ENCODE measurements at places on chromosomes 3 and 15.

DNA sequence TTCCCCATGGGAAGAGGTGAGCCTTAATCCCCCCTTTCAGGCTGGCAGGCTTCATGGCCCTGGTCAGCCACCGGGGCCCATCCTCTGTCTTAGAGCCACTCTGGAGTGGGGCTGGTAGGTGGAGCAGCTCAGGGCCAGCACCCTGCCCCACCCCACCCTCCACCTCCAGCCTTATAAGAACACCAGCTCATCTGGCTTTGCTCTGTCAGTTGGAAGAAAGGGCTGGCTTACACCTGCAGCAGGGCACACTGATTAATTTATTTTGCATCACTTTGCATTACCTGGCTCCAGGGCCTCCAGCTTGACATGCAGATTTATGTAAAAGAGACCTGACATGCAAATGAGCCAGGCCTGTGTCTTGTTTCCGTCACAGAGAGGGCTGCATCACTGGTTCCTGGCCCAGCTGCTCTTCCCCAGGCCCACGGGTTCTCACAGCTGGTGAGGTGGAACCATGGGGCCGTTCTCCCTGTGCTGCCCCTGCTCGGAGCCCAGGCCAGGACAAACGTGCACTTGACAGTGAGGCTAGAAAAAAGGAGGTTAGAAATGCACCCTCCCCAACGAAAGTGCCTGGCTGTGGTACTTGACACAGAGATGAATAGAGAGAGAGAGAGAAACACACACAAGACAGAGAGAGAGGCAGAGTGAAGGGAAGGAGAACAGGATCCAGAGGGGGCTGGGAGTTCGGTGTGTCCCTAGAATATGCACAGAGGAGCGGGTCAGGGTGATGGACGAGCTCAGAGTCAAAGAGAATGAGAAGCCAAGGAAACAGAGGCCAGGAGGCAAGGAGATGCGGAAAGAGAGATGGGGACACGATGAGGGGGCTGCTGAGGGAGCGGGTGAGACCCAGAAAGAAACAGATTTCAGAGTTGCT is 44.5 kb upstream of the MAGEF1 start:
- no peak for DNase-seq

DNA sequence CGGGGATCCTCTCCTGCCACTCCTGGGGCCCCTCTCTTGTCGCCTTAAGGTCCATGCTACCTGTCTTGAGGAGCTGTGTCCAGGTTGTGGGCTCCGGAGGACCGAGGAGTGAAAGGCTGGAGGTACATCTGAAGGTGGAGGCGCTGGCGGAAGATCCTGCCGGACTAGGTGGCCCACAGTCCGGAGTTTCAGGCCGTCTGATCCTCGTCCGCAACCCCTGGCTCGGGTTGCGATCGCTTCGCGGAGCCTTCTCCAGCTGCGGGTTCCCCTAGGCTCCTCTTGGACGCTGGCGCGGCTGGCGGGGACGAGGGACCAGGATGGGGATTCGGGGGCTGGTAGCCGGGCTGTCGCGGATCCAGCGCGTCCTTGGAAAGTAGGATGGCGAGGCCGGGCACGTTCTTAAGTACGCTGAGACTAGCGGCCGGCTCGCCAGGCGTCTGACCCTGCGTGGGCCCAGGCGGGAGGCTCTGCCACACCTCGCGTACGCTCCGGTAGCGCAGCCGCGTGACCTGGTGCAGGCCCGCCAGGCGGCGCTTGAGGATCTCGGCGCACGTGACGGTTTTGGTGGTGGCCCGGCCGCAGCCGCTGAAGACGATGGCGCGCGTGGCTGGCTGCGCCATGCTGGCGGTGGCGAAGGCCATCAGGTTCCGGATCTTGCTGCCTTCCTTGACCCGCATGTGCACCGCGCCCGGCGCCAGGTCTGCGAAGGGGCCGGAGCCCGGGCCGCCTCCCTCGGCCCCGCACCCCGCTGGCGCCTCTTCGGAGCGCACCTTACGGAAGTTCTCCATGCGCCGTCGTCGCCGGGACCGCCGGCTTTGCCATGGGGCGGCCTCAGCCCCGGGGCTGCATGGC is 550 bp downstream of the RPP25 start:
- DNase-seq, result peak; percentile 61

DNA sequence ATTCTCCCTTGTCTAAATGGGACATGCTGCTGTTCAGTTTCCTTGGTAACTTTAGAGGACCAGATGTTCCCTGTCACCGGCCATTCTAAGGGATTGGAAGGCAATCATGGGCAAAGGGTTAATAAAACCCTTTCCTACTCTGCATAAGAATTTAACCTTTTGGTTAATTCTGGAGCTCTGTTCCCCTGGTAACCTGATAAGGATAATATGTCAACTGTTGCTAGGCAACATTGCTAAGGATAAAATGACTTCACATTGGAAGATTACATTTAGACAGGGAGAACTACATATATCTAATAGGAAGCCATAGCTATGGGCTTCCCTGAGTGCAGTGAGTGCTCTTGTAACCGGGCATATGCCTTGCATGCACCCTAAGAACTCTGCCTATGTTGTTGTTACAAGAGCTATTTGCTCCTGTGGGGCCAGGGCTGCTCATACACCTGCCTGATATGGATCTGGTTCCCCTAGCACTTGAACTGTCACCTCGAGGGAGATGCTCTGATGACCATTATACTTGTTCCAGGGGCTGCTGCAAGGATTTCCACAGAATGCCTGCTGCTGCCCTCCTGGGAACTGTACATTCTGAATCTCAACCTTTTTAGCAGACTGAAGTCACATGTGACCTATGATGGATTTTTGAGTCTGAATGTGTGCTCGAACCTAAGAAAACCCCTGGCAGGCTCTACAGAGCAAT is 326.3 kb upstream of the PDZRN3 start:
- DNase-seq, result no peak

- peak; percentile 47 for DNase-seq
Measured at GRCh38 chr3:27467545-27467944, 16.6 kb downstream of the SLC4A7 start.

- no peak for DNase-seq
Measured at GRCh38 chr15:39165020-39165706, 415.7 kb upstream of the THBS1 start.

DNA sequence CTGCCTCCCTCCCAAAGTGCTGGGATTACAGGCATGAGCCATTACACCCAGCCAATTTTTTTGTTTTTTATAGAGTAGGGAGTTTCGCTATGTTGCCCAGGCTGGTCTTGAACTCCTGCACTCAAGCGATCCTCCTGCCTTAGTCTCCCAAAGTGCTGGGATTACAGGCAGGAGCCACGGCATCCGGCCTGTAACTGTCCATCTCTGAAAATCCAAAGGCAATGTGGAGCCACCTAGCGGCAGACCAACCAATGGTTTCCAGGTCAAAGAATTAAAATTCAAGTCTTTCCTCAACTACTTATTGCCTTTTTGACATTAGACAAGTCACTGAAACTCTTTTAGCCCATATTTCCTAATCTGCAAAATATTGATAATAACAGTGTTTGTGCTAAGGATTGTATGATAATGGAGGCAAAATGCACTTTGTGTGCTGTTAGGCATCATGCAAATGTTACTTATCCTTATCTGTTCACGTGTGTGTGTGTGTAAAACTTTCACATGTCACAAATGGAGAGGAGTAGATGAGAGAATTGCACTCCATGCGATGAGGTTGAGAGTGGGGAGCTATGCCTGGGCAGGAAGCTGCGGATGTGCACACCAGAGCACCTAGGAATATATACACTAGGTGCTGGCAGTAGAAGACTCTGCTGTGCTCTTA is 48.7 kb downstream of the COL8A1 start:
- DNase-seq, result peak; percentile 72

DNA sequence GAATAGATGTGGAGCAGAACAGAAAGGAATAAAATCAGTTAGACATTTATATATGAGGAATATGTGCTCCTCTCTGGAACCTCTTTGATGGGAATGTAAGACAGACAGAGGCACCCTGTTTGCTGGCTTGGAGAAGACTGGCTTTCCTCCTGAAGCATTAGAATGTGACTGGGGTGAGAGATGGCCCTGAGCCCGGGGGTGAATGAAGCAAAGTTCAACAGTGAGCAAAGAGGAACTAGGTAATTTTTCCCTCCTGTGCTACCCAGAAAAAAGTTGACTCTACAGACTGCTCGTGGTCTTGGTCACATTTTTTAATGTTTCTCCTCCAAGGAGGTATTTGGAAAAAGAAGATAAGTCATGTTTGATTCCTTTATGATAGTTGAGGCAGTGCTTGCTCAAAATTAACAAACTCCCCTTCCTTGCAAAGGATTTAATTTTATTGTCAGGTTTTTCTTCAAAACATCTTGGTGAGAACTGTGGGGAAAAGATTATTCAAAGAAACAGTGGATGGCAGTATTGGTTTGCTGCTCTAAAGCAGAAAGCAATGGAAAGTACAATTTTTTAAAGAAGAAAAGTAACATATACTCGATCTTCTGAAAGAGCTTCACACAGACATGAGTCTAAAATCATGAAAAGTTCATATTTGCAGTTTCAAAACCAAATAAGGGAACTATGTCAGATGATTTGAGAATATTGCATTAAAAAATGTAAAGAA is 370.4 kb upstream of the CDIN1 start:
- no peak for DNase-seq

DNA sequence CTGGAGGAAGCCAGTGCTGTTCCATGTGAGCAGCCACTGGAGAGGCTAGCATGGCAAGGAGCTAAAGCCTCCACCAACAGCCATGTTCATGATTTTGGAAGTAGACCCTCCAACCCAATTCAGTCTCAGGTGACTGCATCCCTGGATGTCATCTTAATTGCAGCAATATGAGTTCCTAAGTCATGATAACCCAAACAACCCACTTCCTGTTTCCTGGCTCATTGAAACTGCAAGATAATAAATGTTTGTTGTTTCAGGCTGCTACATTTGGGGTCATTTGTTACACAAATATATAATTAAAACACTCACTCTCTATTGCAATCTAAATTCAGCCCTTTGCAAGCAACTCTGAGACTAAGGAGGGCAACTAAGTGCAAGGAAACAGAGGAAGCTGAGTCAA is 62.4 kb upstream of the SLC24A5 start:
- DNase-seq, result no peak

DNA sequence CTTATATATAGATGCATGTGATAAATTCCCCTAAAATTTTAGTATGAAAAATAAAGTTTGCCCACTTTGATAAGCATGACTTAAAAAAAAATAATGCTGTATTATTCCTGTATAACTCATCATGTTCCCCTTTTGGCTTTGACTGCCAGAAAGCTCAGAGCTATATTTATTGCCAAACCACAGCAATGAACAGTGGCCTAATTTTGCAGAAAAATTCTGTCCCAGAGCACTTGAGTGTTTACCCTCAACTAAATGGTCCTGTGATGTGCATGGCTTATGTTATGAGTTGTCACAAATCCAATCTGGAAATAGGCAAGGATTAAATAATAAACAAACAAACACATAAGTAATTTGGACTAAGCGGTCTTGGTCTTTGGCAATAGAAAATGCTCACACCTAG is 276.7 kb downstream of the SLC9A9 start:
- DNase-seq, result no peak

DNA sequence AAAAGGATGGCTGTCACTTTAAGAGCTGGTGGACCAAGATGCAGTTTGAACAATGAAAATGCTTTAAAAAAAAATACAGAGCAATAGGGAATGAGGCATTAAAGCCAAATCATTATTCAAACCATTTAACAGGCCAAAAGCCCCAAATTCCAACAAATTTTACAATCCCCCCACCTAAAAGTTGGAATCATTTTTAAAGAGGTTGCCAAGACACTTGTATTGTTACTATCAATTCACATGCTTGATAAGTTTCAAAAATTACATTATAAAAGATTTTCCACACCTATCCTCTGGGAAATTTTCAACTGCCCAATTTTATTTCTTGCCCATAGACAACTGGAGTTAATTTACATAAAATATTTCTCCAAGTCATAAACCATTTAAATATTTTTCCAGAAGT is 192.3 kb upstream of the ARHGEF26 start:
- no peak for DNase-seq

- DNase-seq, result no peak
Measured at GRCh38 chr3:188972310-188972709, 199.5 kb upstream of the TPRG1 start.

DNA sequence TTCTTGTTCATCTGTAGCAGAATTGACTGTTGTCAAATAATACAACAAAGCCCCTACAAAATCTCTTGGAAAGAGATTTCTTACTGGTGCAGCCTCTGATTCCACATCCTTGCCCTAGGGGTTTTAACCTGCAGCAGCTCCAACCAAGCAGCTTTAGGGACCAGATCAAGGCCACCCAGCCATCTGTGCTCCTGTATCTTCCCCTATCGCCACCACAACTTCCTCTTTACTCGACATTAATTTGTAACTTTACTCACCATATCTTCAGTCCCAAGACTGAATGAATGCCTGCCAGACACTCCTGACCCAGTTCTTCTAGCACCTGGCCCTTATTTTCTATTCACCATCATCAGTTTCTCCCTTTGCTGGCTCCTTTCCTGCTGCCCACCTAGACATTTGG is 156.6 kb upstream of the IL12A start:
- DNase-seq, result no peak

DNA sequence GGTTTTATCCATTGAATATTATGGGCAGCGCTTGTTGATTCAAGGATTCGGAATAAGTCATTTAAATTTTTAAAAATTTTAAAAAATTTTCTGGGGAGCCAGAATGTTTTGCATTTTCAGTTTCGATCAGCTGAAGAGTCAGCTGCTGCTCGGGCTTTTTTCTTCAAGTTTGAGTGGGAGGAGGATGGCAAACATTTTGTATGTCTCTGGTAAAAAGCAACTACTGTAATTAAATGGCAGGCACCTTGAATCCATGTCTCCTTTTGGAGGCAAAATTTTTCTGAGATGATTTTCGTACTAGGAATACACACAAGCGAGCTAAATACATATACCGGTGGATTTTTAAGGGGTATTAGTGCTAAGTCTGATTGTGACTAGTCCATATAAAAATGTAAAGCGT is 612 bp downstream of the C3orf38 start:
- DNase-seq, result peak; percentile 19

DNA sequence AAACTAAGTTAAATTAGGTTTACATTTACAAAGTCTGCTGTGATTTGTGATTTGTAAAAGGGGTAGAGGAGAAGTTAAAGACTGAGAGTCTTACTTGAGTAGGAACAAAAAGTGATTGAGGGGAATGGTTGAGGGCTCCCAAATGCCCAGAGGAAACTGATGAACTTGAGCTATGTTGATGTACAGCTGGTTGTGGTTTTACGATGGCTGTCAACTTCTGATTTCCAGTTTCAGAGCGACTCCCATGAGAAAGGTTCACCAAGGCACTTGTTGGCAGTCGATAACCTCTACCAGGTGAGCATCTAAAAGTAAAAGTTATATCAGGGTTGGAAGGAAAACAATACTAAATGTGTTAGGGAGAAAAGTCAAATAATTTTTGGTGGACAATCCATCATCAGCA is 91.0 kb downstream of the XRN1 start:
- no peak for DNase-seq

DNA sequence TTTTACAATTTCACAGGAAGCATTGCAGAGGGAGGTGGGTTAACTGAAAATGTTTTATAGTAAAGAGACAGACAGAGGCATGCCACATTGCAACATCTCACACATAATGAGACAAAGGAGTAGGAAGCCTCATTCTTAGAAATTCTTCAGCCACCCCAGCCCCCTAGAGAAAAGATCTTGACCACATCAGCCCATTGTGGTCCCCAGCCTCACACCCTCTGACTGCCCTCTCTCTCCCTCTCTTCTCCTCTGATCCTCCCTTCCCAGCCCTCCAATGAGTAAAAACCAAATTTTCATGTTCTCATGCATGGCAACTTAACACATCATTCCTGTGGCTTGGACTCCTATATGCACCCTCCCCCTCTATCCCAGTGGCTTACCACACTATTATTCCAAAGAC is 174.1 kb downstream of the UACA start:
- peak; percentile 51 for DNase-seq
